Kidney capillary endothelial cell (primary cell): ENCODE measurements at places on chromosomes 7 and 10.

- no peak for DNase-seq
These were observed 29.8 kb upstream of the SLC16A12 start for GRCh38 chr10:89565180-89565579.

DNA sequence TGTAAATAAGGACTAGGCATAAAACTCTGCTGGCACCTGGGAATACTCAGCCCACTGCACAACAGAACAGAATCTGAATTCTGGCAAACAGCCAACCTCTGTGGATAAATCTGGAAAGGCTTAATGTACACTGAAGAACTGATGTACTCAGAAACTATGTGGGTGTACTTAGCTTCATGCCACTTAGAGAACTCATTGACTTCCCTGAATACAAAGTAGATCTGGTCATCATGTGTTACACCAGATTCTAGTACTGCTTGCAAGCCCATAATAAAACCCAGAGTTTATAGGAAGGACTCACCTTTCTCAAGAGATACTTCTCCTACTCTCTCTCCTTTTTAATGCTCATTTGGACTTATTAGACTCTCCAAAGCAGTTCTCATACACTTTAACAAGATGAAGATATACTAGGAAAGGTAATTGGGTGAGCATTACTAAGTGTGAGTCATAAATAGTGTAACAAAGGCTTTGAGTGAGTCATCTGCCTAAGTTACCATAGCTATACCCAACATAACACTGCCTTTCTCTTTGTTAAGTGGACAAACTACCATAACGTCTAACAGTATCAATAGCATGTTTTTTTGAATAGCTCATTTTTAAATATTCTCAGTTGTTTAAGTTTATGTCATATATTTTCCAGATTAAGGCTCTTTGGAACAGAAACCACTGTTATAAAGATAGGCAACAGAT is 309.1 kb downstream of the MDFIC start:
- peak; percentile 93 for DNase-seq

DNA sequence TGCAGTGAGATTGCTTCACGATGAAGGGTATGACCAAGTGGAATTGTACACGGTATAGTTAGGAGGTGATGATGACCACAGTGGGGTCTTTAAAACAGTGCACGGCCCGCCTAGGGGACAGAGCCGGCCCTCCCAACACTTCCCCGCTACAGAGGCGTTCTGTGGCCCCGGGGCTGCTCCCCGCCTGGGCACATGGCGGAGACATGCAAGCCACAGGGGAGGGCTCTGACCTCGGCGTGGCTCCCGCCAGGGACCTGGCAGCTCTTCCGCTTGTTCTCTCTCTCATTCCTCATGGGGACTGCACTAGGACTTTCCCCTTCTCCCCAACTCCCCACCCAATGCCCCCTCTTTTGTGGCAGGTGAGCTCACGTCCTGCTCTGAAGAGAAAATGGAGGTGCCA is 393.8 kb downstream of the DNAJB6 start:
- no peak for DNase-seq

GRCh38 chr10:71594934-71595571 is 124.5 kb downstream of the C10orf105 start:
- DNase-seq: no peak

- DNase-seq: no peak
These were observed 191.8 kb downstream of the PTPRN2 start for GRCh38 chr7:158395780-158396278.

GRCh38 chr10:22548344-22548743 is 166.0 kb downstream of the PIP4K2A start:
- no peak for DNase-seq

DNA sequence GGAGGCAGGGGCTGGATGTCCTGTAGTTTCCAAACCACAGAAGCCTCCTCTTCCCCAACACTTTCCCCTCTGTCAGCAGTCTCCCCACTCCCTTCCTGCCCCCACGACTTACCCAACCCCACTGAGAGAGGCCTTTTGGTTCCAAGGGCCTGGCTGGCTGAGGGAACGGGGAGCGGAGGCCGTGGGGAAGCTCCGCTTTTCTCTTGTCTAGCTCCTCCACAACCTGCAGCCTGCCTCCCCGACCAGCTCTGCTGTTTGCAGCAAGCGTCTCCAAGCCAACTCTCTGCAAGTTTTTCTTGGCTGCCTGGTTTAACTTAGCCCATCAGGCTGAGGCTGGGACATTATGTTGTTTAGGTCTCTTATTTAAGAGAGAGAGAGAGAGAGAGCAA is 126.8 kb downstream of the NEURL1 start:
- no peak for DNase-seq

- no peak for DNase-seq
These were observed 19.3 kb upstream of the ZNF365 start for GRCh38 chr10:62354916-62355315.

GRCh38 chr10:29736366-29737073 is 101.7 kb upstream of the SVIL start:
- peak; percentile 69 for DNase-seq

DNA sequence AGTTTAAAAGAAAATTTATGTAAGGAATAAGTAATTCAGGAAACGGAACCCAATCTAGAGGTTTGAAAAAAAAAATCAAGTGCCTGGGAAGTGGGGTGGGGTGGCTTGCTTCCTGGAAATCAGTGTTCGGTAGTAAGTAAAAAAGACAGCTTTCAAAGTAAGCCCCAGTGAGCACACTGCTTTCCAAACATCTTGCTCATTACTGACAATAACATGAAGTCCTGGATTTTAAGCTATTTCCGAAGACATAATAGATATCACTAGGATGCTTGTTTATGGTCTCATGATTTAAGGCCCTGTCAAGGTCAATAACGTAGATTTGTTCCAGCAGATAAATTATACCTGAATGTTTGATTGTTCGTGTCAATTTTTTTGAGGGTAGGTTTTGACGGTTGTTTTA is 1.3 kb downstream of the STAMBPL1 start:
- no peak for DNase-seq

DNA sequence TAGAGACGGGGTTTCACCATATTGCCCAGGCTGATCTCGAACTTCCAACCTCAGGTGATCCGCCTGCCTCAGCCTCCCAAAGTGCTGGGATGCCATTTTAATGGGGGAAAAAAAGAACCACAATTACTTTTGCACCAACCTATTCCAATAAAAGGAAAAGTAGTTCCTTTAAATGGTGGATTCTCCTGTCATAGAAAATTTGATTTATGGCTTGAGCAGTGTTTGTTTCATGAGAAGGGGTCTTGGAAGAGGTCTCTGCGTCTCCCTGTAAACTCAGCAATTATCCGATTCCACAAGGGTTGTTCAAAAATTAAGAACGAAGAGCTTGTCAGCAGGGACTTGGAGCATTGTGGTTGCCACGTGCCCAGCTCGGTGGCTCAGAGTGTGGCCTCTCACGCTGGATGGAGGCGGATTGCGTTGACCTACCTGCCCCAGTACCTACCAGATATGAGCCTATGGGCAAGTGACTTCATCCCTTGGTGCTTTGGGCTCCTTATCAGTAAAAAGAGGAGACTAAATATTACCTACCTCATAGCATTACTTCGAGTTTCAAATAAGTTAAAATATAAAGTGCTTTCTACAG is 2.8 kb upstream of the TRIP6 start:
- no peak for DNase-seq

- no peak for DNase-seq
These were observed 155.2 kb upstream of the BMPER start for GRCh38 chr7:33750177-33750576.

- peak; percentile 93 for DNase-seq
These were observed 67.5 kb upstream of the ZMIZ1 start for GRCh38 chr10:79001082-79001885.

DNA sequence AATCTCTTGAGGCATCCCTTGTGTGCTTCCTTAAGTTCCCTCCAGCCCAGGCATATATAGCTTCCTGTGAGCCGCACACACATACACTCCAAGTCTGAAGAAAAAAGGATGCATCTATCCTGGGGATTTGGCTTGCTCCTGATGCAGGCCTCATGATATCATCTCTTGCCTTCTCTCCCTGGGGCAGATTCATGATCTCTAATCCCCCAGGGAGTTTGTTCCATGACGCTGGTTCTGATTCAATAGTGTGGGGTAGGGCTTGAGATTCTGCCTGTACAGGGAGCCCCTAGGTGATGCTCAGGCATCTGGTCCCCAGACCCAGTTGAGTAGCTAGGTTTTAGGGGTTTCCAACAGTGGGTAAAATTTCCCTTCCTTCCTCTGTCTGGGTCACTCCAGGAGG is 1.5 kb downstream of the PON1 start:
- no peak for DNase-seq

GRCh38 chr10:56109454-56109853 is 251.6 kb downstream of the ZWINT start:
- DNase-seq: no peak

GRCh38 chr10:24115403-24115802 is 93.5 kb upstream of the KIAA1217 start:
- peak; percentile 89 for DNase-seq

DNA sequence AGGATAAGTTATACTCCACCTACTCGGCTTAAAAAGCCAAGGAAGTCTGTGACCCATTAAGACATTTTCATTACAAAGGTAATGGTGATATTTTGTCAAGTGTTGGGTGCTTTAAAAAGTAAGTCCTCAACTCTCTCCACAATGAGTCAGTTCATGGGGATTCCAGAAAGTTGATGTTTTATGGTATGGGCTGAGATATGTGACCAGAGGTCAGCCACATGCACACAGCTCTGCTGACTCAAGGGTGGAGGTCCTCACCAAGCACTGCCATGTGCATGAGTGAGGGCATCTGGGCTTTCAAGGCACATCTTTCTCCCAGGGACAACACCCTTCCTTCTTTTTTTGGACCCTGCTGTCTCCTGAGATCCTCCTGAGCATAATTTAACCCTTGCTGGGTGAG is 292.9 kb downstream of the PTEN start:
- no peak for DNase-seq

- no peak for DNase-seq
These were observed 13.9 kb downstream of the CUBN start for GRCh38 chr10:17115683-17116082.

GRCh38 chr7:43196379-43196778 is 83.9 kb downstream of the HECW1 start:
- no peak for DNase-seq

GRCh38 chr7:115475761-115476385 is 554.0 kb downstream of the MDFIC start:
- DNase-seq: no peak

DNA sequence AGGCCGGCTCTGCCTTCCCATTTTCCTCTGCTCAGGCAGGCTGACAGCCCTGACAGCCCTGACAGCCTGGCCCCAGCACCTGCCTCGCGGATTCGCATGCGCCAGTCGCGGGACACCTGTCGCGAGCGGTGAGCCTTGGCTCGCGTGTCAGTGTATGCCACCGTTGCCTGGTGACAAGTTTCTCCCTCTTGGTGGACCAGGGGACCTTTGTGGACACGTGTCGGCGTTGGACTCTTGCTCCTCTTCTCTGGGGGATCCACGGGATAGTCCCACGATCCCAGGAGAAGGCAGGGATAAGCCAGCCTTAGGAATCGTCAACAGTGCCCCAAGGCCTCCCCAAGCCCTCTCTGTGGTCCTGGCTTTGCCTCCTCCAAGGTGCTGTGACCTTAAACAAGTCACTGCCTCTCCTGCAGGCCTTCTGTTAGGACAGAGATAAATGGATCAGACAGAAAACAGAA is 18.1 kb upstream of the ZNF273 start:
- no peak for DNase-seq

GRCh38 chr10:5641501-5641900 is 24.9 kb downstream of the ASB13 start:
- no peak for DNase-seq

DNA sequence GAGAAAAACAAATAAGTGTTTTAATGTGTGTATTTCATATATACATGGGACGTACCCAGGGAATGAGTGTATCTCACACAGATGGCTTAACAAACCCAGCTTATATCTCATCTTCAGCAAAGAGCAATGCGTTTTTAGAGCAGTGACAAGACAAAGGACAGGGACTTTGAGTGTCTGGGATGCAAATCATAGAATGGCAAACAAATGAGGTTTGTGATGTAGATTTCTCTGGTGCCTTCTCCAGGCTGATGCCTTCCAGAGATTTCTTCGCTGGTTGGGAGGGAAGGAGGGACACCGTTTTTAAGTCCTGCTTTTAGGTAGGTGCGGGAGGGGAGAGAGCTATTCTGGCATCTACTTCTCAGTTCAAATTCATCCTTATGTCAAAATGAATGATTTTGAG is 16.6 kb downstream of the LANCL2 start:
- no peak for DNase-seq

GRCh38 chr10:96656198-96656577 is 64.1 kb downstream of the PIK3AP1 start:
- DNase-seq: no peak
